Neural crest cell (in vitro differentiated cells): ENCODE measurements at places on chromosomes 7 and 10. TPM values are rescaled to one million over a fixed set of nuclear protein-coding genes. Genes with fewer than 3 reads are reported as not detected.

- H3K36me3 ChIP-seq: no peaks in the 10 kb centered on the region
- peak overlapping the region; percentile 8 for H3K27ac ChIP-seq
These were observed 12.2 kb downstream of the UBE3C start for GRCh38 chr7:157150882-157151281.

DNA sequence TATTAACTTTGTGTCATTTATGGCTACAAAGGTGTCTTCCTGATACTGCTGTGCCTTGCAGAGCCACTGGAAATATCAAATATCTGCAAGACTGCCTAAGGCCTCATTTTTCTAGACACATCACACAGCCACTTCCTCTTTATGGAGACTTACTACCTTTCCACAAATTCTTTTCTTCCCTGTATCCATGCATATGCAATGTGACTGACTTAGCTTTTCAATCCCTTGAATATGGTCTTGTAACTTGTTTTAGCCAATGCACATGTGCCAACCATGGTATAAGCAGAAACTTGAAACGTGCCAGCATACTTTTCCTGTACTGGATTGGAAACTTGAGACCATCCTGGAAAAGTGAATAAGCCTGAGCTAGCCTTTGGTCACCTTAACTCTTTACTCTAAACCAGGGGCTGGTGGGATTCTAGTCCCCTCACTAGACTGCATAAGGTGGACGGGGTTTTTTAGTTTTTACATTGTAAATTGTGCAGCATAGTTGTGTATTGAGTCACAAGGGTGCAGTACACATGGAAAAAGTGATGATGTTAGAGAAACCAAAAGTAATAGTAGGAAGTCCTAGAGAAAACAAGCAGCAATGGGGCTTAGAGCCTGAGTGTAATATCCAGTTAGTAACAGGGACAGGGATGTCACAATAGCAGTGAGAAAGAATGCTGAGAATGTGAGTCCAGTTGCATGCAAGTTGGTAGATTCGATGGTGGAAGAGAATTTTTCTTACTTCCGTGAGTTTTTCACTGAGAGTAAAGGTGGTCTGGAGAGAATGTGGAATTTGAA, 879.5 kb downstream of the SORCS1 start:
- H3K4me3 ChIP-seq: no peak overlapping the region
- DNase-seq: no peak
- peaks cover 5% of the 10 kb centered on the region for H3K36me3 ChIP-seq

- no peaks in the 10 kb centered on the region for H3K36me3 ChIP-seq
- H3K27me3 ChIP-seq: no peaks in the 10 kb centered on the region
- H3K4me1 ChIP-seq: no peaks in the 10 kb centered on the region
- H3K4me3 ChIP-seq: no peak overlapping the region
These were observed 260.6 kb upstream of the MAGI2 start for GRCh38 chr7:79714081-79714480.

GHRHR gene
- 0.84 TPM in 1 of 2 replicates, not detected in the other for total RNA-seq

GRCh38 chr7:47739301-47739875, 157.5 kb upstream of the TNS3 start:
- H3K4me3 ChIP-seq: peak overlapping the region; percentile 14
- H3K36me3 ChIP-seq: no peaks in the 10 kb centered on the region
- no peaks in the 10 kb centered on the region for H3K27me3 ChIP-seq
- no peak for DNase-seq

PROSER2 gene
- 7.5 and 7.7 TPM in 2 replicates for total RNA-seq

GRCh38 chr10:78650122-78650521, 418.6 kb upstream of the ZMIZ1 start:
- H3K4me1 ChIP-seq: peaks cover 18% of the 10 kb centered on the region
- peaks cover 3% of the 10 kb centered on the region for H3K27me3 ChIP-seq
- H3K36me3 ChIP-seq: no peaks in the 10 kb centered on the region
- DNase-seq: no peak
- H3K27ac ChIP-seq: no peak overlapping the region

CTNNA3 gene
- 4.7 and 5.5 TPM in 2 replicates for total RNA-seq

DNA sequence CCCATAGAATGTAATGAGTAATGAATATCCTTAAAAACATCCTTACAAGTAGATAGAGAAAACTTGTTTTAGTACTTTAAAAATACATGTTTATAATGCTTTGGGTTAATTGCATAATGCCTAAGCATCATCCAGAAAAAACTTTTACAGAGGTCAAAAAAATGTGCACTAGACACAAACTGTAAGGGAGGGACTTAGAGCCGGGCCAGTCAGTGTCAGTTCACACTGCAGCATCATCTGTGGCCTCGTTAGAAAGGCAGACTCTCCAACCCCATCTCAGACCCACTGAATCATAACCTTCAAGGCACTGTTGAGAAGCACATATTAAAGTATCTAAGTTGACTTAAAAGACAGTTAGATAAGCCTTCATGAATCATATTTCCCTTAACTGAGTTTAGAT, 230.1 kb upstream of the PRPS1L1 start:
- H3K27me3 ChIP-seq: no peaks in the 10 kb centered on the region
- H3K4me1 ChIP-seq: no peaks in the 10 kb centered on the region
- DNase-seq: no peak

UNCX gene
- total RNA-seq: 2.4 and 2.7 TPM in 2 replicates

TOMM7 gene
- total RNA-seq: 162 and 179 TPM in 2 replicates

GRCh38 chr10:20713420-20713819, 183.7 kb downstream of the NEBL start:
- no peaks in the 10 kb centered on the region for H3K36me3 ChIP-seq
- no peaks in the 10 kb centered on the region for H3K27me3 ChIP-seq
- no peak overlapping the region for H3K27ac ChIP-seq
- no peak overlapping the region for H3K4me3 ChIP-seq

DNA sequence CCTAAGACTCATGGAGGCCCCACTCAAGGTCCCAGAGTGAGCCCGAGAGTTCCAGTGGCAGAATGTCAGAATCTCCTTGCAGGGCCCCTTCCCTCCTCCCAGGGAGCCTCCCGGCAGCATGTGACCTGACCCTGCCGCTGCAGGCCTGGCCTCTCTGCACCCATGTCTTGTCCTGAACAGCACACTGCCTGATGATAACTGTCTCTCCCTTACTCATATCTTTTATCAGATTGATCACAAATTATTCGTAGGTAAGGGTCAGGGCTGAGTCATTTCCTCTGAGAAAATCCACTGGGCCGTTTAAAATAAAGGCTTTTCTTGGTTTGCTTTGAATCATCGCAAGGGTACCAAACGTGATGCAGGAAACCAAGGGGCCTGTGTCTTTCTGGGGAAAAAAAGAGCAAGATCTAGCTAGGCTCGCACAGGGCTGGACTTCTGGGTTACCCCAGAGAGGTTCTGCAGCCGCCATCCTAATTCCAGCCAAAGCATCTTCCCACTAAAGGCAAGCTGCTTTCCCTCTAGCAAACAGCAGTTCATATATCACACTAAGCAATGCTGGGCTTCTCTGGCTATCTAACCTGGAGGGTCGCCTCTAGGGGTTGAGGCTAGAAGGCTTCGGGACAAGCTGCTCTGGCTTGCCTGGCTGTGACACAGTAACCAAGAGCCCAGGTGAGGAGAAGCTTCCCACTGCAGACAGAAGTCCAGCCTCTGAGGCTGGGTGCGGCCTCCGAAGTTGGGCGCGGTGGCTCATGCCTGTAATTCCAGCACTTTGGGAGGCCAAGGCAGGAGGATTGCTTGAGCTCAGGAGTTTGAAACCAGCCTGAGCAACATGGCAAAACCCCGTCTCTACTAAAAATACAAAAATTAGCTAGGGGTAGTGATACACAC, 104.9 kb downstream of the SPDYE5 start:
- H3K4me3 ChIP-seq: peak overlapping the region; percentile 34
- H3K27me3 ChIP-seq: no peaks in the 10 kb centered on the region
- H3K36me3 ChIP-seq: peaks cover 5% of the 10 kb centered on the region
- H3K27ac ChIP-seq: peak overlapping the region; percentile 67

GRCh38 chr10:104240078-104240477, 7.9 kb upstream of the CFAP43 start:
- H3K4me3 ChIP-seq: no peak overlapping the region
- H3K27ac ChIP-seq: peak overlapping the region; percentile 44
- no peaks in the 10 kb centered on the region for H3K36me3 ChIP-seq
- no peak for DNase-seq
- H3K27me3 ChIP-seq: peaks cover 26% of the 10 kb centered on the region

DNA sequence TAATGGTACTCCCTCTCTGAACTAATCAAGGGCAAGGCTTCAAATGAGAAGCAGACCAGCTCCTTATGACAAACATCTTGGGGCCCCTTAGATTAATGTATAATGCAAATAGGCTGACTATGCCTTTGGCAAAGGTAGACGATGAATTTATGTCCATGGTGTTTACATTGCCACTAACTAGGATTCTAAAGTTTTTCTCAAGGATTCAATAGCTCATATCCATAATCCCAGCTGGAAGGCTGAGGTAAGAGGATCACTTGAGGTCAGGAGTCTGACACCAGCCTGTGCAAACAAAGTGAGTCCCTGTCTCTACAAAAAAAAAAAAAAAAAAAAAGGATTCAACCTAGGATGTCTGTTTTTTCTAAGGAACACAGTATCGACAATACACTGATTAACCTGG, 96.5 kb downstream of the ORC5 start:
- no peaks in the 10 kb centered on the region for H3K36me3 ChIP-seq
- H3K27ac ChIP-seq: no peak overlapping the region
- DNase-seq: no peak
- no peak overlapping the region for H3K4me3 ChIP-seq
- H3K27me3 ChIP-seq: no peaks in the 10 kb centered on the region

ANKRD16 gene
- total RNA-seq: 10.7 and 13.3 TPM in 2 replicates

DNA sequence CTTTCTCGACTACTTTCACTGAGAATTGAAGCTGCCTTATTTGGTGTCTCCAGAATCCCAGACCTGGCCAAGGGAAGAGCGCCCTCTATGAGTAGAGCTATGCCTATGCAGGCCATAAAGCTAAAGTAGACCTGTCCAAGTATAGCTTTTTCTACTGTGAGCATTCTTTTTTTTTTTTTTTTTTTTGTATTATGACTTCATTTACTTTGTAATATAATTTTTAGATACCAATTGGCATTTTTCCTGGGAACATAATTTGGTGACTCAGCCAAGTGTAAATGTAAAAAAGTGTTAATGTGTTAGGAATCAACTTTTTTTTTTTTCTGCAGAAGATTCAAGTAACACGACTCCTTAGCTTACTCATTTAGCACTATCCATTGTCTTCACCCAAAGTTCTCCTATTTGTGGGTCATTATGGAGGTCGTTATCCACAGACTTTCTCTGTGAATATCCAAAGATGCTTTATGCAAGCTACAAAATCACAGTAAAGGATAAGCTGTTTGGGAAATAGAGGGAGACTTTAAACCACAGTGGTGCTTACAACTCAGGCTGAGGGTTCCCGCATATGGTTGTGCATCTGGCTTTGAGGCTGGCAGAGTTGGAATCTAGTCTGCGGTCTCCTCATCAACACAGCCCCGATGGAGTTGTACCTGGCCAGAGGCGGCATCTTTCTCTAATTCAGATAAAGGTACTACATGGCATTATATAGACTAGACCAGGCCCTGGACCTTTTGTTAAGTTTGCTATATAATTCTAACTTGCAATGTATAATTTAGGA, 1040.2 kb upstream of the SORCS1 start:
- H3K4me3 ChIP-seq: no peak overlapping the region
- H3K27me3 ChIP-seq: no peaks in the 10 kb centered on the region
- no peak overlapping the region for H3K27ac ChIP-seq
- H3K36me3 ChIP-seq: no peaks in the 10 kb centered on the region
- DNase-seq: peak; percentile 4

- H3K27me3 ChIP-seq: peaks cover 46% of the 10 kb centered on the region
- DNase-seq: peak; percentile 50
- no peaks in the 10 kb centered on the region for H3K36me3 ChIP-seq
These were observed 6.5 kb downstream of the FZD8 start for GRCh38 chr10:35635576-35635975.

DNA sequence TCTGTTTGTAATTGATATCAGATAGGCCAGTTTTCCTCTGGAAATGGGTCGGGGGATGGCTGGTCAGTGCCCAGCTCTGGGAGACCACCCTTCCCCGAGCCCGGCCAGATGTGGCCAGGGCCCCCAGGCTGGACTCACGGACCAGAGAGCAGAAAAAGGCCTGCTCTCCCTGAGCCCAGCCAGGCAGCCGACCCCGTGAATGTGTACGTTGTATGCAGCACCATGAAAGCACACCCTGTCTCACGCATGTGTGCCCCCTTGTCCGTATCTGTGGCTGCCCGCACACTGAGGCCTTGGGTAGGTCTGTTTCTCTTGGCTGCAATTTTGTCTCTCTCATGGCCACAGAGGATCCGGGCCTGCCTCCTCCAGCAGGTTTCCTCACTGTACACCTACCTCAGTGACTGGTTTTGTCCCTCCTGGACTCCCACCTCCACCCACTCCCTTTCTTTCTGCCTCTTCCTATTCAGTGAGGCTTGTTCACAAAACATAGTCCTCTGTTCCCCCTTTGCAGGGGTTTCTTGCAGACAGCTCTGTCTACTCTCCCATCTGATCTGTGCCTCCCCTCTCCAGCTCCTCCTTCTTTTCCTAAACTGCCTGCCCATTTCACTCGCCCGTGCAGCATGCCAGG, 23.6 kb upstream of the ANKRD2 start:
- H3K27ac ChIP-seq: peak overlapping the region; percentile 51
- H3K36me3 ChIP-seq: no peaks in the 10 kb centered on the region
- H3K27me3 ChIP-seq: no peaks in the 10 kb centered on the region

SYT15B gene
- 0.12 and 0.16 TPM in 2 replicates for total RNA-seq

AKR1C8 gene
- not detected in 2 replicates for total RNA-seq

GRCh38 chr7:37187179-37187578, 261.5 kb downstream of the ELMO1 start:
- no peaks in the 10 kb centered on the region for H3K36me3 ChIP-seq
- no peak for DNase-seq
- no peak overlapping the region for H3K27ac ChIP-seq
- no peaks in the 10 kb centered on the region for H3K4me1 ChIP-seq
- no peaks in the 10 kb centered on the region for H3K27me3 ChIP-seq

- H3K27me3 ChIP-seq: no peaks in the 10 kb centered on the region
- no peaks in the 10 kb centered on the region for H3K36me3 ChIP-seq
- no peak for DNase-seq
- no peaks in the 10 kb centered on the region for H3K4me1 ChIP-seq
These were observed 292.4 kb upstream of the KLF14 start for GRCh38 chr7:131026297-131027000.

DNA sequence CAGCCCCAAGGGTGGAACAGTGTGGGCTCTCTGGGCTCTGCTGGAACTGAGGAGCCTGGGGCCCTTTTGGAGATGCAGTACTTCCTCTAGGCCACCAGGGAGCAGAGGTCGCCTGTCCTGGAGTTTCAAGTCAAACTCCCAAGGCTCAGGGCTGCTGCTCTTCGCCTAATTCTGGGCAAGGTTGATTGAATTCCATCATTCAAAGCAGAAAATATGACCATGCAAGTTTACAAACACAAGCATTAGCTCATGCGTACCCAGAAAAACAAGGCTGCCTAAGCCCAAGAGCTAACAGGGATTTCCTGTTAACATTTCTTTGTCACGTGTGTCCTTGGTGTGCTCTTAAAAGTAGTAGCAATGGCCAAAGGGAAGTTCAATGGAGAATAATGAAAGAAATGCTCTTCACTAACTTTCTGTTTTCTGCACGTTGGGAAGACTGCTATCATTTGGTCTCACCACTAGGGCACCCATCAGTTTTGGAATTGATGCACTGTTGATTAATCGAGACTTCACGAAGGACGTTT, 20.1 kb downstream of the LDB3 start:
- no peaks in the 10 kb centered on the region for H3K36me3 ChIP-seq
- no peak overlapping the region for H3K4me3 ChIP-seq
- H3K27ac ChIP-seq: no peak overlapping the region
- peaks cover 34% of the 10 kb centered on the region for H3K4me1 ChIP-seq

- H3K36me3 ChIP-seq: peaks cover 4% of the 10 kb centered on the region
- H3K4me1 ChIP-seq: peaks cover 66% of the 10 kb centered on the region
- no peak overlapping the region for H3K4me3 ChIP-seq
- no peaks in the 10 kb centered on the region for H3K27me3 ChIP-seq
These were observed 44.2 kb downstream of the ZMIZ1 start for GRCh38 chr10:79112881-79113431.

MMD2 gene
- 0.25 TPM in 1 of 2 replicates, not detected in the other for total RNA-seq

GRCh38 chr10:125151553-125152449, 8.6 kb downstream of the CTBP2 start:
- peaks cover 9% of the 10 kb centered on the region for H3K36me3 ChIP-seq

C10orf62 gene
- not detected in 2 replicates for total RNA-seq
